ENCODE measurements at places on chromosomes 2 and 18. TPM values are rescaled to one million over a fixed set of nuclear protein-coding genes. Genes with fewer than 3 reads are reported as not detected.

Gene NPPC
- not detected for total RNA-seq

Gene GNLY
- total RNA-seq: 5.3 TPM

Gene TWIST2
- total RNA-seq: not detected

Gene RUFY4
- total RNA-seq: 1.5 TPM

Gene LMAN1
- total RNA-seq: 40.7 TPM

Gene CFAP53
- 1.2 TPM for total RNA-seq

Gene SPATA3
- total RNA-seq: not detected

Gene CDH2
- not detected for total RNA-seq

Gene UPP2
- total RNA-seq: not detected

Gene ERMN
- 4.8 TPM for total RNA-seq

Gene ACMSD
- total RNA-seq: not detected

Gene MARCHF4
- not detected for total RNA-seq

Gene SERPINB3
- total RNA-seq: not detected

Gene CCDC150
- total RNA-seq: 1.9 TPM

Gene TFCP2L1
- total RNA-seq: not detected

Gene RAB6D
- not detected for total RNA-seq

Gene SLC8A1
- 0.34 TPM for total RNA-seq

Gene CD207
- not detected for total RNA-seq

Gene TMEM163
- total RNA-seq: not detected

Gene SCN1A
- total RNA-seq: not detected

Gene FKBP1B
- total RNA-seq: 0.49 TPM

Gene RSAD2
- total RNA-seq: 4.3 TPM

Gene DSC1
- total RNA-seq: 11.3 TPM

Gene GALR1
- total RNA-seq: not detected

Gene CABLES1
- 0.82 TPM for total RNA-seq

Gene DDX1
- 57.7 TPM for total RNA-seq

Gene CENPA
- total RNA-seq: 0.44 TPM

All from naive thymus-derived CD8-positive, alpha-beta T cell (primary cell).